Fibroblast of skin of right biceps (primary cell): ENCODE measurements at places on chromosomes 1 and 21.

DNA sequence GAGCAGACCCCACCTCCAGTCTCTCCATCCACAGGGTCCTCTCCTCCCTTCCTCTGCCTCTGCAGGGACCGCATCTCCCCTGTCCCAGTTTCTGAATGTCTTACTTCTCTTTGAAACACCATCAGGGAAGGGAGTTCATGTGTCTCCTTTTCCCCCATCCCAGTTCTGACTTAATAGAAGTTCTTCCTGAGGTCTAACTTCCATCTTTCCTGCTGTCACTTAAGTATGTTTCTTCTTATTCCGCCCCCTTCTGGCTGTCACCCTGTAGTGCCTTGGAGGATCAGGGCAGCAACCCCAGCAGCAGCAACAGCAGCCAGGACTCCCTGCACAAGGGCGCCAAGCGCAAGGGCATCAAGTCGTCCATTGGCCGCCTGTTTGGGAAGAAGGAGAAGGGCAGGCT lies 29.3 kb downstream of the MYOG start:
- no peak for DNase-seq

- DNase-seq, result no peak
Measured at GRCh38 chr1:112620377-112620695, 704 bp downstream of the CAPZA1 start.

- DNase-seq, result peak; percentile 50
Measured at GRCh38 chr1:57133686-57134085, 167.9 kb upstream of the C8B start.

DNA sequence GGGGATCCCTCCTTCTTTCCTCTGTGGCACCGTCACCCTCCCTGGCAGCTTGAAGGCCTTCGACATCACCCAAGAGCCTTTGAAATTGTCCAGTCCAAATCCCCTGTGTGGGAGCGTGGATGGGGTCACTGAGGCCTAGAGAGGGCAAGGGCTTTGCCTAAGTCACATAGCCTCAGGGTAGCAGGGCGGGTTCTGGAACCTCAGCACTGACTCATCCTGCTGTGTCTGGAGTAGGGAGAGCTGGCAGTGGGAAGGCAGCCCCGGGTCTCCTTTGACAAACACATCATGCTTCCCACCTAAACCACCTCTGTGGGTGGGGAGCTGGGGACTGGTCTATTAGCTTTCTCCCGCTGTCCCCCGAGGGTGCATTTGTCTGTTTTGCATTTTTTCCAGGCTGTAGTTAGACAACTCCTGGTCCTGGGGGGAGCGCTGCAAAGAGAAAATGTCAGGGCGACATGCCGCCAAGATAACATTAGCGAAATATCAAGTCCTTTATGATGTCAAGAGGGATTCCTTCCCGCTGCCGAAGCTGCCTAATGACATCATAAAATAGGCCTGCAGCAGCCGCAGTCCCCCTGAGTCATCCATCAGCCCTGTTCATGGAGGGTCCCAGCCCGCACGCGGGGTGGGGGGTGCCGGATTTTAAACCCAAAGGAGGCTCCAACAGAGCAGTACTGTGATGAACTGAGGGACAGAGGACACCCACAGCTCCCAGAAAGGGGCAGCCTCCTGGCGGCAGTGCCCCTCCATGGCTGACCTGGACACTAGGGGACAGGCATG lies 77.0 kb upstream of the POU3F1 start:
- DNase-seq, result no peak

GRCh38 chr1:202176949-202177927 lies 16.4 kb upstream of the LGR6 start:
- no peak for DNase-seq

GRCh38 chr1:155860970-155861510 lies 1.7 kb downstream of the SYT11 start:
- DNase-seq, result peak; percentile 10

DNA sequence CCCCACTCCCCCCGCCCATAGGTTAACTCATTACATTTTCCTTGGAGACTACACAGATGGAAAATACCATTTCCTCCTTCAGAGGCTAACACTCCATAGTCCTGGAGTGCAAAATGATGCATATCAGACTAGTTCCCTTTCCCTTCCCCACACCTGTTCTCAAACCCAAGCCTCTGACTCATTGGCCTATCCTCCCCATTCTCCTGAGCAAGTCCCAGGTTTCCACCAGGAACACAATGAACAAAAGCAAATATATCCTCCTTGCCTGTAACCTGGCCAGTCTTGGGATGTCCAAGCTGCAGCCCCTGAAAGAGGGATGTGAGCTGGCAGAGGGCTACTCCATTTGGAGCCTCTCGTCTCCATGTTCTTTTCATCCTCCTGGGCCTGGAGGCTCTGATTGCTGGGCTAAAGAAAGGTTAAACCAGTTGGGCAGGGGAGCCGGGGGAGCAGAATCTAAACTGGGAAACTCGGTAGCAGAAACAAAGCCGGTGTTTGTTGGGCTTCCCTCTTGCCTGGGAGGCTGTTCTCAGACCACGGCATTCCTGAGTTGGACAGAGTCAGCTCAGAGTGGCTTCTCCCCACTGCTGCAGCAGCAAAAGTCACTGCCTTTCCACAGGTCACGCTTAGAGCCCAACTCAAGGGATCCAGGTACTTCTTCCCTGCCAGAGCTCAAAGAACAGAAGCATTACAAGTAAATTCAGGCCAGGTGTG lies 13.9 kb downstream of the SSR2 start:
- no peak for DNase-seq

- no peak for DNase-seq
Measured at GRCh38 chr21:36218691-36219090, 62.1 kb downstream of the DOP1B start.

DNA sequence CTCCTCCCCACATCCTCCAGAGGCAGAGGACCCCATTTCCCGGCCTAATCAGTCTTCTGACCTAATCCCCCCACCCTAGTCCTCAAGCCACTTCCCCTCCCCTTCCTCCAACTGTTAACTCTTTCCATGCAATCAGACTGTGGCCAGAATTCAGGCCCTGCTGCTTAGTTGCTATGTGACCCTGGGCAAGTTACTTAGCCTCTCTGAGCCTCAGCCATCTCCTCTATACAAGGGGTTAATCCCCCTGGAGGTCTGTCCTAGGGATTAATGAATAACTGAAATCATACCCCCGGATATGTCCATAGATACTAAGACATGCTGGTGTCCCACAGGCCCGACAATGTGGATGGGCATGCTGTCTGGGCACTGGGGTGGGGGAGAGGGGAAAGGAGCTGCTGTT lies 18.3 kb downstream of the AHDC1 start:
- DNase-seq, result no peak

DNA sequence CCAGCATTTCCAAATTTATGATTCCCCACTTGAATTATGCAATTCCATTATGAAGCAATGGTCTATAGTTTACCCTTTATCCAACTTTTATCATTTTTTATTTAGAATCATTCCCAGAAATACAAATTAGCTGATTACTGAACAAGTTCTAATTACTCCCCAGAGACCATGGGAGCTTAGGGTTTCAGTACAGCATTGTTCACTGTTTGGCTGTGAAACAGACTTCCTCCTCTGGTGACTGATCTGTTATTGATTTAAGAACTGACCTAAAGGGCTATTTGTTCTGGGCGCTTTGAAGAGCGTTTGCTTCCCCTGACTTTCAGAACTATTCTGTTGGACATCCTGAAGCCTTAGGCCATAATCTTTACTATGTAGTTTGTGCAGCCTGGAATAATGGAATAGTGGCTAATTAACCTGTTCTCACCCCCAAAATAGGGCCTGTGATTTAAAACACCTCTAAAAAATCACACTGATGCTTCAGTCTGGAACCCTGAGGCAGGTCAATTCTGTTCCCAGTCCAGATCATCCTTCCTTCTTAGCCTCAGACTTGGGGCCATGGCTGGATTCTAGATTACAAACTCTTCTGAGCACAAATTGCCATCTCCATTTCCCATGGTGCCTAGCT lies 58.7 kb downstream of the ALG14 start:
- no peak for DNase-seq

DNA sequence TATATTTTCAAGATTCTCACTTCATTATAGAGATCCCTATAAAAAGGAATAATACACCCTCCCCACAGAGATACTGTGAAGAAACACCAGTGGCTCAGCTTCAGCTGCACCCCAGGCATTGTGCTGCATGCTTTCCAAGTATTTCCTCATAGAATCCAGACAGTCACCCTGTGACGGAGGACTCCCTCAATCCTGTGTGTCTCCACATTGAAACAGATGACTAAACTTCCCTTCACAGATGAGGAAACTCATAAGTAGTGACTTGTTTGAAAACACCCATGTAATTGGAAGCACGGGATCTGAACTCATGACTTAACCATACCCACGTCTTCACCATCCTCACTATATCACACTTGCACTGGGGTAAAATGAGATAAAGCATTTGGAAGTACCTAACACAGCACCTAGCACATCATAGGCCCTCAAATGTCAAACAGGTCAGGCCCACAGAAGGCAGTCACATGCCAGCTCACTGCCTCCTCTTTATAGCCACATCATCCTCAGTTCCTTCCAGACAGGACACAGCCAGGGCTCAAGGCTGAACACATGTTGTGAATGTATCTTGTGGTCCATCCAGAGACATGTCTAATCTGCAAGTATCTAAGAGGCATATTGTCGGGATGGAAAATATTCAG lies 55.2 kb downstream of the GPR161 start:
- peak; percentile 80 for DNase-seq

- no peak for DNase-seq
Measured at GRCh38 chr1:51570063-51570710, 46.7 kb upstream of the OSBPL9 start.

- peak; percentile 31 for DNase-seq
Measured at GRCh38 chr1:22870201-22870871, 102.3 kb downstream of the LACTBL1 start.

- peak; percentile 71 for DNase-seq
Measured at GRCh38 chr1:116886291-116886878, 23.3 kb upstream of the PTGFRN start.

- DNase-seq, result peak; percentile 14
Measured at GRCh38 chr1:31297277-31298247, 730 bp downstream of the ZCCHC17 start.

GRCh38 chr1:208156741-208157140 lies 87.4 kb downstream of the PLXNA2 start:
- DNase-seq, result no peak

DNA sequence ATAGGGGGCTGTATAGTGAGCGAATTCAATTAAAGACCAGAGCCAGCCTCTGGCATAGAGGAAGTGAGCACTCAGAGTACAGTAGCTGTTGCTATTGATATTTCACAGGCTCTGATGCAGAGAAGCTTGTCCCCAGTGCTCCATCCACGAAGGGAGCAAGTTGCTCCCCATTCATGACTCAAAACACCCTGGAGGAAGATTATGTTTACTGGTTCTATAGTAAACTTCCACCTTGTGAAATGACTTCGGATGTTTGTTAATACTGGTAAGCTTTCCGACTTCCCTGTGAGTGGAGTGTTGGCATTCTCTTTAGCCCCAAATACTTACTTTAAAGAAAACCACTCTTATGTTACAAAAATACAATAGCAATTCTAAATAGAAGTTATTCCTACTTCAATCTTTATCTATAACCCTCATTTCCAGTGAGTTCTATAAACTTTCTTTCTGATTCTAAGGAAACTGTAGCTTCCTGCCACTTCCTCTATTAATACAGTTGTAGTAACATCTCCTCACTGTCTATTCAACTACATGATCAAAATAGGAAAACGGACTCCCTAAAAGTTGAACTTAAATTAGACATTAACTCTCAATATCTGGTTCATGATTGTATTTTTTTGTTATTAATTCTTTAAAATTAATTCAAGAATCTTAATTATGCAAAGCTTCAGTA lies 46.4 kb downstream of the ZNF281 start:
- no peak for DNase-seq

DNA sequence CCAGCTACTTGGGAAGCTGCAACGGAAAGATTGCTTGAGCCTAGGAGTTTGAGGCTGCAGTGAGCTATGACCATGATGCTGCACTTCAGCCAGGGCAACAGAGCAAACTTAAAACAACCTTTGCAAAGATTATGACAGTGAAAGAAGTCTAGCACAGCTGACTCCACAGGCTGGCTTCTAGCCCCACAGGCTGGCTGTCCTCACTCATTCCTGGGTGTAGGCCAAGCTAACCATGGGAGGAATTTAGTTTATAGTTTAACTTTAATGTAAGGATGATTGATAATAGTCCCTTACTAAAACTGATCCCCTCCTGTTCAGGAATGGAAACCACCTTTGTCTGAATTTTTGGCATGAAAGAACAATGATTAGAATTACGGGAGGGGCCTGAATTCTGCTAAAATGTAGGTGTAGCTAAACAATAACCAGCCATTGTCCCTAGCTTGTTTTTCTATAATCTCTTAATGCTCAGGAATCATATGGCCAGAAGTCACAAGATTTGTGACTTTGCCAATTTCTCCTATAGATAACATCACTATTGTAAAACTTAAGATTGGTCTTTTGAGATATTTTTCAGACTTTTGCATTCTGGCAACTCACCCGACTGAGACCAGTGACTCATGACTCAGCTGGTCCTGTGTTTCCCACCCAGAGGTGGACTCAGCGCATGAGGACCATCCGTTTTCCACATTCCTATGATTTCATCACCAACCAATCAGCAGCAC lies 28.1 kb upstream of the SGIP1 start:
- peak; percentile 83 for DNase-seq

- DNase-seq, result no peak
Measured at GRCh38 chr1:212698467-212699103, 1.1 kb downstream of the BATF3 start.

GRCh38 chr21:39400173-39400572 lies 45.4 kb downstream of the LCA5L start:
- DNase-seq, result no peak

- no peak for DNase-seq
Measured at GRCh38 chr1:28910379-28911115, 3.8 kb upstream of the EPB41 start.

GRCh38 chr1:212683357-212683722 lies 16.3 kb downstream of the BATF3 start:
- DNase-seq, result no peak

DNA sequence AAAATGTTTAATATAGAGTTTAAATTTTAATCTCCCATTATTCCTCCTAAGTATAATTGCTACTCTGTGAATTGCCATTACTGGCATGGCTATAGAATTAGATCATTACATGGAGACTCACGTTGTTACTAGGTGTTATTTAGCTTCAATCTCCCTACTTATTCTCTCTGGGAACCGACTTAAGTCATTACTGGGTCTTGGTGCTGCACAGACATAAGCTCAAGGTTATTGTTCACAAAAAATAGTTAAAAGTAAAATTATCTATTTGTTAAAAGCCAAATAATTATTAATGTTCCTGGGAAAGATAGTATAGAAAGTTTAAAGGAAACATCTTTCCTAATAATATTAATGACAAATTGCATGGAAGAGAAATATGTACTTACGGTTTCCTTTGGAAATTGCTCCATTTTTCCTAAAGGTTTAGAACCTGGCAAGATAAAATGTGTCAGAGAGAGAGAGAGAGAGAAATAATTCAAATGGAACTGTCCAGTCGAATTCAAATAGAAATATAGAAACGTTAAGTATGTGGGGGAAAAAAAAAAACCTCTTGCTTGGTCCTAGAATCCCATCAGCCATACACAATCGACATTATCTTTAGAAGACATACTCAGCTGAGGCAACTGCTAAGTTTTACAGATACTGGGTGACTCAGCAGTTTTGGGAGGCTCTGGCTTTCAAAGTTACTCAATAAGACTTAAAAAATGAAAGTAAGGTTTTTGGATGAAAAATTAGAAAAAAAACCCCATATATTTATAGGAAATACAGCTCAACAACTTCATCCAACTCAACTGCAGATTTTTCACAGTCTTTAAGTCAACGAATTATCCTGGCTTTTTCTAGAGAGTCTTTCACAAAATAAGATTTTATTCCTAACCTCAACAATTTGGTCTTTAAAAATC lies at the start of gene SPTA1:
SPTA1 (minus strand) TSS at position 605 of the 899 bp plus-strand sequence; CDS start at position 407, 198 bp downstream.
- no peak for DNase-seq
